ENCODE measurements at places on chromosomes 16 and 17.
A peak's percentile ranks its signal among the peaks of the same experiment; 100 is the strongest.

GRCh38 chr17:45251931-45252330, 10.0 kb downstream of the SPATA32 start:
- DNase-seq, result no peak

DNA sequence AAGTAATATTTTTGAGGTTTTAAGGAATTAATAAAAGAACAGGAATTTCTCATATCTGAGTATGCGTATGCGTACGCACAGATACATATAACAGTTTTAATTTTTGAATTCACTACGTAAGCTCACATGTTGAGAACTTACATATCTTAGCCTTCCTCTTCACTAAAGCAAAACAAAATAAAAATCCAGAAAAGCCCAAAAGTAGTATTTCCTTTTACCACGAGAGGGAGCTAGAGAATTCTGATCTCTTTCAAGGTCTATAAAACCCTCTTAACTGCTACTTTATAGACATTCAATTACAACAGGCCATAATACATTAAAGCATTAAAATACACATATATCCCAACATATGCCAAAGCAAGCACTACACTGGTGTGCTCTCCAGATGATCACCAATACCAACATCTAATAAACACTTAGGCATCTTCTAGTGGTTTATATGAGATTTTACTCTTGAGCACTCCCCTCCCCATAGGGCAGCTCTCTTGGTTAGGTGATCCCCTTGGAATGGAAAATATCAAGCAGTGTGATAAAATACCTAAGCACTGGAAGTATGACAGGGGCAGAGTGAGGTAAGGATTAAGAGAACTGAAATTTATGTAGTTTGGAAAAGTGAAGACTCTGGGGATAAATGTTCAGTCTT, 94.0 kb downstream of the SKAP1 start:
- DNase-seq, result peak; percentile 58

- DNase-seq, result no peak
Measured at GRCh38 chr17:9294661-9295210, 273.4 kb downstream of the NTN1 start.

DNA sequence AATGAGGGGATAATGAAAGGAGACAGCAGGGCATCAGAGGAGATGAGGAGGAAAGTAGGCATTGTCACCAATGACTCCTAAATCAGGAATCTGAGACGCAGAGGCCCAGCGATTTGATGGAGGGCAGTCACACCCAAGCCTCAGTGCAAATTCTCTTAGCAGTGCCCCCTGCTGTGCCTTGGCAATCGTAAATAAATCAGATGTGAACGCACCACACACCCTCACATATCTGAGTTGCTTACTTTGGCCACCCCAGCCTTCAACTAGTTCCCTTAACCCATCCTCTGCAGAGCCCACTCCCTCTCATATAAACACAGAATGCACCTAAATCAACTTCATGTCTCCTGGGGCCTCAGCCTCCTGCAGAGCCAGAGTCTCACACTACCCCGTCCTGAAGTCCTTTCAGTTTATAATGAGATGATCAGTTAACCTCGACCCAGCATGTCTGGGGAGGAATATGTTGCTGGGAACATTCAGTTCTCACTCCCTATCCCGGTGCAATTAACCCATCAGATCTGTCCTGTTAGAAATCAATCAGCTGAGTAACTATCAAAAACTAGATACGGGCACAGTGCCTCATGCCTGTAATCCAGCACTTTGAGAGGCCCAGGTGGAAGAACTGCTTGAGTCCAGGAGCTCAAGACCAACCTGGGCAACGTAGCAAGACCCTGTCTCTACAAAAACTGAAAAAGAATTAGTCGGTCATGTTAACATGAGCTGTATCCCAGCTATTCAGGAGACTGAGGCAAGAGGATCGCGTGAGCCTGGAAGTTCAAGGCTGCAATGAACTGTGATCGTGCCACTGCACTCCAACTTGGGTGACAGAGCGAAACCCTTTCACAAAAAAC, 78.4 kb downstream of the SLC39A11 start:
- DNase-seq, result no peak

- no peak for DNase-seq
Measured at GRCh38 chr16:81275795-81276194, 37.3 kb downstream of the BCO1 start.

DNA sequence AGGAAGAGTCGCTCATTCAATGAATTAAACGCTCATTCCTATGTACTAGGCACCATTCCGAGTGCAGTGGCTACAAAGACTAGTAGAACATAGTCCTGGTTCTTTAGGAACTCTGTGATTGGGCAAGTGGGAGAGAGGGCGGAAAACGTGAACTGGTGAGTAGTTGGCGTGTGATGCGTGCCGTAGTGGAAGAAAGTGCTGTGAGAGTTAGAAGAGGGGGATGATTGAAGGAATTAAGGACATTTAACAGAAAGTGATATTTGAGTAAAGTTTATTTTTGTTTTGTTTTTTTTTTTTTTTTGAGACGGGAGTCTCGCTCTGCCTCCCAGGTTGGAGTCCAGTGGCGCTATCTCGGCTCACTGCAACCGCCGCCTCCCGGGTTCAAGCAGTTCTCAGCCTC, 7.9 kb upstream of the SLFN14 start:
- DNase-seq, result no peak
